ENCODE measurements at places on chromosomes 13 and 19.
A peak's percentile ranks its signal among the peaks of the same experiment; 100 is the strongest.

- no peak for DNase-seq
These were observed 13.5 kb upstream of the CBY2 start for GRCh38 chr13:45688577-45688976.

DNA sequence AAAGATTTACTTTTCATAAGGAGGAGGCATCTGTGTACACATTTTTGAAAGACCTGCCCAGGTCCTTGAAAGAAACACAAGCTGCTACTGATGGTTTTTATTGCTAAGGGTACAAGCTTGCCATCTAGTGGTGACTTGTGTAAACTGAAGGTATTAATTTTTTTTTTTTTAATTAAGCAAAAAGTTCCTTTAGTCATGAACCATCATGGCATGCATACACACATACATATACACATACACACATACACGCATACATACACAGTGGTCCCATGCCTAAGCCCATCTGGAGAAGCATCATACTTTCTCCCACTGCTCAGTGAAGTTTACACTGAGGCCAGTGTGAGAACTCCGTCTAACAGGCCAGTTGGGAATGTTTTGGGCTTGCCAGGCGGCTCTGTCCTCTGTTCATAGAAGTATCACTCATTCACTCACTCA, 312.5 kb downstream of the DCLK1 start:
- peak; percentile 17 for DNase-seq

GRCh38 chr13:100659578-100659977, 15.0 kb downstream of the TMTC4 start:
- no peak for DNase-seq

GRCh38 chr13:71871176-71871754, 4.3 kb upstream of the DACH1 start:
- no peak for DNase-seq

DNA sequence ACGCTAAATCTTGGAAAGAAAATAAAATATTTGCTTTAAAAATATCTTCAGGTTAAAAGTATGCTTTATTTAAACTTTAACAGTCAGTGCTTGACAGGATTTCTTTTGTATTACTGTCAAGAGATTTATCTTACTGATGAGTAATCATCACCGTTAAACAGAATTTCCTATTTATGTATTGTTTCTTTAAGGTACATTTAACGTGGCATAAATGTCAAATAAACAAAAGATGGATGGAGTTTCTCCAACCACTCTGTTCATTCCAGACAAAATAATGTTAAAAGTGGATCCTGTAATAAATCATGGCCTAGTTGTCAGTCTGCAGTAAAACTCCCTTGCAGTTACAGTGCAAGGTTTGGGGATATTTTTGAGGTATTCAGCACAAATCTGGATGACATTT, 298.3 kb downstream of the DIAPH3 start:
- peak; percentile 2 for DNase-seq

- no peak for DNase-seq
These were observed at the start of gene GPR18 for GRCh38 chr13:99258210-99258860. TSS of gene GPR18 (minus strand) at chr13:99258379. CDS start at chr13:99255872, 2,507 bp downstream.

DNA sequence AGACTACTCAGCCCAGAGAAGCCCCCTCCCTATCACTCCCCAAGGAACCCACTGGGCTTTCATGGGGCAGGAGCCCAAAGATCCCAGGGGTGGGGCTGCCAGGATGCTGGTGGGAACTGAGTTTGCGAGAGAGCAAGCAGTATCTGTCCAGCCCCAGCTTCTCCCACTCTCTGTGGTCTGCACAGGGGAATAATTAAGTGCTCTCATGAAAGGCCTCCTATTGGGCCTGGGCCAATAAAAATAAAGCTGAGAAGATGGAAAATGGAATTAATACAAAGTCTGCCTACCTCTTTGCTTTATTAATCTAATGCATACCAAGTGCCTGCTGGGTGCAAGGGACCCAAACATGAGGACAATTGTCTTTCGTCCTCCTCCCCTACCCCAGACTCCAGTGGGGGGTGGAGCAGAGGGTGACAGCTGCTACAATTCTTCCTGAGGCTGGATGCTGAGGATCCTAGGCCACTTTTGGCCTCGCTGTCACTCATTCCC, 5.4 kb downstream of the DDX39A start:
- no peak for DNase-seq

- DNase-seq = no peak
These were observed 1559.0 kb upstream of the SLC10A2 start for GRCh38 chr13:104625201-104625600.

DNA sequence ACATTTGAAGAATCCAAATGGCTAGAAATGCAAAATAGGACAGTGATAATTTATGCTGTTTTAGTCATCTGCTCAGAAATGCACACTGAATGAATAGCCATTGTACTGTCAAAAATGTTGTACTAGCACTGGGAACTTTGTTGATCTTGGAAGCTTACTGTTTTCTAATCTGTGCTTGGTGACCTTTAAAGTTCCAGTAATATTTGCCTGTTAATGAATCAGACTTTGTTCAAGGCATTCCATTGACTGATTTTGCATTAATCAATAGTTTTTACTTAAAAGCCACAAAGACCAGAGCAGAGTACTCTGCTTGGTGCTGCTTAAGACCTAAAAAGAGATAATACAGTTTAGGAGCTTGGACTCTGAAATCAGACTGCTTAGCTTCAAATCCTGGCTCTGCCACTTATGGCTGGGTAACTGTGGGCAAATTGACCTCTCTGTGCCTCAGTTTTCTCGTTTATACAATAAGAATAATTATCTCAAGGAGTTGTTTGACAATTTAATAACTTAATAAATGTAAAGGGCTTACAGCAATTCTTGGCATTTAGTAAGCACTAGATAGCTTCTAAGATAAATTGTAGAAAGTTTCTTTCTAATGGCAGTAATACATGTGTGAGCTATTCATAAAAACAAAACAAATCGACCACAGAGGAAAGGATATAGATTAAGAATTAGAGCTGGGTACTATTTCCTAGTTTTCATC, 4.6 kb upstream of the SLAIN1 start:
- no peak for DNase-seq

DNA sequence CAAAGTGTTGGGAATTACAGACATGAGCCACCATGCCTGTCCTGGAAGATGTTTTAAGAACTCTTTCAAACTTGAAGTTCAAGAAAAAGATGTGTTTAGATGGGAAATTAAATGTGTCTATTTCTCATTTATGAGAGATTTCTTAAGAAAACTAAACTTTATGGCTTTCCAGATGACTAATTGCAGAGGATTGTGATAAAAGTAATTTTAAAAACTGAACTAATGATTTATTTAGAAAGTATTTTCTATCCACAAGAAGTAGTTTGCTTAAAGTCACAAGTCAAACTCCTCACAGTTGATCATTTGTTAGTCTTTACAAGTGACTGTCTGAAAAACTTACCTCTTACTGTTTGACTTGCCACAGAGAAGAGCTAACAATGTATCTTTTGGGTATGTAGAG, 89.6 kb upstream of the SPRY2 start:
- no peak for DNase-seq

DNA sequence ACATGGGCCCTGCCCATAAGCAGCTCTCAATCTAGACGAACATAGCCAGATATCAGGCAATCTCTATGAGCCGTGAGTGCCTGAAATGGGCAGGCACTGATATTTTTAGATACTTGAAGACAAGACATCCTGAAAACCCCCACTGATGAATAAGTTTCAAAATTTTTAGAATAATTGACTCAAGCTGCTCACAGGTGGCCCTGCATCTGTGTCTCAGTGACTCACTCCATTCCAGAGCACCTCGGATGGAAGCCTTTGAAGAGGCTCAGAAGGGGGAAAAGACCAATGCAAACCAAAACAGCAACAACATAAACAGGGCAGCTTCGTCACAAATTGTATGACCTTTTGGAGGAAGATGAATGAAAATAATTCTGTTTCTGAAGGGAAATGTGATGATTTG, 42.8 kb upstream of the SLC46A3 start:
- DNase-seq = no peak

- DNase-seq = no peak
These were observed 89.5 kb downstream of the EFNB2 start for GRCh38 chr13:106445996-106446395.

GRCh38 chr19:7267792-7268704, 26.2 kb downstream of the INSR start:
- DNase-seq = no peak

DNA sequence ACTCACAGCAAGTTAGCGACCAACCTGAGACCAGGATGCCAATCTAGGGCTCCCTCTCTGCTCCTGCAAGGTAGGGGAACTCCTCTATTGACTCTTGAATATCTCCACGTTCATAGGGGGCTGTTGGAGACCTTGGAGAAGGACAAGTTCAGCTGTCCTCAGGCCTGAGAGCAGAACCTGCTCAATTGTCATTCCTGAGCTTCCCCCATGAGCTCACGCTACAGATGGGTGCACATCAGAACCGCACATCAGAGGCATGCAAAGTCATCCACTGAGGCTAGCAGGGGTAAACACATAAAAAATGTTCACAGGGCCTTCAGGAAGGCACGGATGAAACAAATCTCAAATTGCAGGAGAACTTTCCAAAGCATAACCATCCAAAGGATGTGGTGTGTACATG, 168.8 kb upstream of the ZNF507 start:
- no peak for DNase-seq

GRCh38 chr13:27336014-27336673, 65.5 kb downstream of the RASL11A start:
- DNase-seq = no peak

DNA sequence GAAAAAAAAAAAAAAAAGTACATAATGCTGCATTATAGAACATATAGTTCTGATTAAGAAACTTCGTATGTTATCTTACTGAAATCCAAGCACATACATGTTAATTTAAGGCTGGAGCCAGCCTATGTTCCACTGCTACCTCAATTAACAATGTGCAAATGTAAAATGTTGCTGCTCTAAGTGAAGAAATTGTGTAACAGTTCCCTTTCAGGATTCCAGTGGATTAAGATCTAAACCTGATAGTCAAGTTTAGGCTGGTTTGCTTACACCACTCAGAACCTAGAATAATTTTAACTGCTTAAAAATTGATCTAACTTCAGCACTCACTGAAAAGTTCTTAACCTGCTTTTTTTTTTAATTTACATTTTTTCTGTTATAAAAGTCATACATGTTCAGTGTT, 4.2 kb downstream of the VPS36 start:
- no peak for DNase-seq

- no peak for DNase-seq
These were observed 36.9 kb upstream of the USE1 start for GRCh38 chr19:17178291-17178690.

DNA sequence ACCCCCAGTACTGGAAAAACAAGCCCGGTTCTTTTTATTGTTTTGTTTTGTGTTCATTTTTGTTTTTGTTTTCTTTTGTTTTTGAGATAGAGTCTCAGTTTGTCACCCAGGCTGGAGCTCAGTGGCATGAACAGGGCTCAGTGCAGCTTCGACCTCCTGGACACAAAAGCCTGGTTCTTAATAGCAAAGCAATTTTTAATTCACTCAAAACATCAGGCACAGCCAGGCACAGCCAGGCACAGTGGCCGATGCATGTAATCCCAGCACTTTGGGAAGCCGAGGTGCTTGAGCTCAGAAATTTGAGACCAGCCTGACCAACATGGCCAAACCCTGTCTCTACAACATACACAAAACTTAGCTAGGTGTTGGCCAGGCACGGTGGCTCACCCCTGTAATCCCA, 30.7 kb downstream of the INSR start:
- DNase-seq = no peak

- no peak for DNase-seq
These were observed 1.2 kb downstream of the CPT1C start for GRCh38 chr19:49692147-49692506.

DNA sequence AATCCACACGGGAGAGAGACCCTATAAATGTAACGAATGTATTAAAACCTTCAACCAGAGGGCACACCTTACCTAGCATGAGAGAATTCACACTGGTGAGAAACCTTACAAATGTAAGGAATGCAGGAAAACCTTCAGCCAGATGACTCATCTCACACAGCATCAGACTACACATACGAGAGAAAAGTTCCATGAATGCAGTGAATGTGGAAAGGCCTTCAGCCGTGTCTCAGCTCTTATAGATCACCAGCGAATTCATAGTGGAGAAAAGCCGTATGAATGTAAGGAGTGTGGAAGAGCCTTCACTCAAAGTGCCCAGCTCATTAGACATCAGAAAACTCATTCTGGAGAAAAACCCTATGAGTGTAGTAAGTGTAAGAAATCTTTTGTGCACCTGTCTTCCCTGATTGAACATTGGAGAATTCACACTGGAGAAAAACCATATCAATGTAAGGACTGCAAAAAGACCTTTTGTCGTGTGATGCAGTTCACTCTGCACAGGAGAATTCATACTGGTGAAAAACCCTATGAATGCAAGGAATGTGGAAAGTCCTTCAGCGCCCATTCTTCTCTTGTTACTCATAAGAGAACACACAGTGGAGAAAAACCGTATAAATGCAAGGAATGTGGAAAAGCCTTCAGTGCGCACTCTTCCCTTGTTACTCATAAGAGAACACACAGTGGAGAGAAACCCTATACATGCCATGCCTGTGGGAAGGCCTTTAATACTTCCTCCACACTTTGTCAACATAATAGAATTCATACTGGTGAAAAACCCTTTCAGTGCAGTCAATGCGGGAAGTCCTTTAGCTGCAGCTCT, 16.0 kb downstream of the ZNF582 start:
- DNase-seq = no peak

DNA sequence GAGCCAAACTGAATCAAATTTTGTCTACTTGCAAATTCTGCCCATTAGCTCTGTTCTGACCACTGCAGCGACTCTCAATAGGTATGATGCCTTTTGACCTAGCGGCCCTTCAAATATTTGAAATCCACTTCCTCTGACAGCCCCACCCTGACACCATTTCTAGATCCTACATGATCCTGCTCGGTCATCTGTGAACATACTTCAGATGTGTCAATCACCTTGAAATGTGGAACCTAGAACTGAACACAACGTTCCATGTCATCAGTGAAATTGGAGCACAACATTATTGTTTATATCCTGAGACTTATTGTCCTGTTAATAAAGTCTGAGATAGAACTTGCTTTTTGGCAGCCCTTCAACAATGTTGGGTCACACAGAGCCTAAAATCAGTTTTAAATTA, 98.2 kb downstream of the UBL3 start:
- no peak for DNase-seq

GRCh38 chr19:2274931-2275535, 6.9 kb downstream of the PEAK3 start:
- DNase-seq = peak; percentile 65

- no peak for DNase-seq
These were observed 29.3 kb downstream of the CBY2 start for GRCh38 chr13:45731455-45731854.

GRCh38 chr13:76533251-76533650, 353.0 kb downstream of the KCTD12 start:
- DNase-seq = no peak

- DNase-seq = no peak
These were observed 4.8 kb downstream of the SOX21 start for GRCh38 chr13:94707400-94708021.

GRCh38 chr13:113937527-113938180, 36.2 kb downstream of the C13orf46 start:
- DNase-seq = no peak

Measured in HTR-8/SVneo (cell line).